Iris pigment epithelial cell (primary cell): ENCODE measurements at places on chromosomes 7 and 10.
A peak's percentile ranks its signal among the peaks of the same experiment; 100 is the strongest.

DNA sequence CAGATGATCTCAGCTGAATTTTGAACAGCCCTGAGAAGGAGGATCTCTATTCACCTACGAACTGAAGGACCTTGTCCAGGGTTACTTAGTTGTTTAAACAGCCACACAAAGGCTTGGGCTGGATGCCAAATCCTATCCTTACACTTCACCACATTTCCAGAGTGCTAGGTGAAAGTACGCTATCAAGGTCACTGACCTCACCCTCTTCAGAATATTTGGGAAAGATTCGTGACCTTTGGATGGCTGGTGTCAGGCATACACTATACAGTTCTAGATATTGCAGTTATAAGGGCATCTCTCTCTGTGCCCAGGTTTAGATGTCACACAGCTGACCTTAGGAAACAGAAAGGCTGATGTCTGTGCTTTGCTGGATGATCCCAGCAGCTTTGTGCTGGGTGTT lies 61.2 kb upstream of the ABLIM1 start:
- DNase-seq, result no peak

DNA sequence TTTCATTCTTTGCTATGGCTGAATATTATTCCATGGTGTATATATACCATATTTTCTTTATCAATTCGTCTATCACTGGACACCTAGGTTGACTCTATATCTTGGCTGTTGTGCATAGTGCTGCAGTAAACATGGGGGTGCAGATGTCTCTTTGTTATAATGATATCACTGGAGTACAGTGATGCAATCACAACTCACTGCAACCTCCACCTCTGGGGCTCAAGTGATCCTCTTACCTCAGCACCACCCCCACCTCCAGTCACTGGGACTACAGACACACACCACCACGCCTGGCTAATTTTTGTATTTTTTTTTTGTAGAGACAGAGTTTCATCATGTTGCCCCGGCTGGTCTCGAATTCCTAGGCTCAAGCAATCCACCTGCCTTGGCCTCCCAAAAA lies 15.6 kb downstream of the KLHL7 start:
- DNase-seq, result no peak

GRCh38 chr10:29239569-29240472 lies 49.0 kb upstream of the LYZL1 start:
- DNase-seq, result peak; percentile 32

DNA sequence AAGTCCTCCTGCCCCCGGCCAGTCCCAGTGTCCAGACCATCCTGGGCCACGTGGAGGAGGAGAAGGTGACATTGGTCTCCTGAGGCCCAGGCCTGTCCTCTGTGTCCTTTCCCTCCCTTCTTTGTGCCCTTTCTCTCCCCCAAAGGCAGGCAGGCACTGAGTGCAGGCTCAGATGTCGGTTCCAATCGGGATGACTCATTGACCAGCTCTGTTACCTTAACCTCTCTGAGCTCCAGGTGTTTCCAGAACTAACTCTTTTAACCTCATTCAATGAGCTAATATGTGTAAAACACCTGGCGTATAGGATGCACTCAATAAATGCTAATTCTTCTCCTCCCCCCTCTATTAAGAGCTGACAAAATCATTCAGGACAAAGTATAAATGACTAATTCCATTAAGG lies 25.7 kb downstream of the MACROH2A2 start:
- DNase-seq, result no peak

GRCh38 chr10:102714621-102715455 lies at the start of gene SFXN2:
Gene SFXN2 (plus strand): TSS chr10:102714636. CDS start chr10:102726637, 12,001 bp downstream.
- DNase-seq, result no peak

DNA sequence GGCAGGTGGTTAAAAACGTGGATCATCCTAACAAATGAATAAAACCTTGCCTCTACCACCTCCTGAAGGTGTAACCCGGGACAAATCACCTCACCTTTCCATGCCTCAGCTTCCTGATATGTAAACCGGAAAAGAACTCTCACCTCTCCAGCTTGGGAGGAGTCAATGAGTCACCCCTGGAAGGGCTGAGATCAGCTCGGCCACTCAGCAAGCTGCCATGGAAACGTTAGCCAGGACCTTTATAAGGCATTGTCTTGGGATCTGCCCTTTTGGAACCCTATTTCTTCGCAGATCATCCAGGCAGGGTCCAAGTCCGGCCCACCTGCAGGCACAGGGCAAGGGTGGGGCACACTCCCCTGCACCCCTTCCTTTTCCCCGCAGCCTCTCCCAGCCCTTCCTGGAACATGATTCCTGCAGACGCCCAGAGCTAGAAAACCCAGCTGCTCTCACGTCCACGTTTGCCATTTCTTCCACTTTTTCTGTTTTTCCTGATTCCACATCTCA lies 81.6 kb upstream of the PFKP start:
- peak; percentile 62 for DNase-seq

DNA sequence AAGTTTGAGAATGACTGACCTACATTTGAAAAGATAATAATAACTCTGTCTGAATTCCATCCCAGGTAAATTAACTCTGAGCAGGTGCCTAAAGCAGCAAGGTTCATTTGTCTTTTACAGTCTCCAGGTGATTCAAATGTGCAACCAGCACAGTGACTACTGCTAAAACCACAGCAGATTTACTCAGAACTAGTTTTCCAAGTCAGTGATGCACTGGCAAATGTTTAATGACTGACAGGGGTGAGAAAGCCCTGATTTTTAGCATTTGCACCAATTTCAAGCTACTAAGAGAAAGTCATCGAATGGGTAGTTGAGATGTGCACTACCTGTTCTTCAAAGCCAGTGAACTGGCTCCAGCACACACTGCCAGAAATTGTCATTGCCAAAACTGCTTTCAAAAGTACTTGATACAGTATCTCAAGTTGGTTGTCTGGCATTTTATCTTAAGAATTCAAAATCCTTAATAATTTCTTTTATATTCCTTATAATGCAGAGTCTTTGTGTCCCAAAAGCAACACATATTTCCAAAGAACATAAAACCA lies 60.3 kb downstream of the ATOH7 start:
- no peak for DNase-seq

GRCh38 chr10:7230036-7230435 lies 180.8 kb downstream of the SFMBT2 start:
- no peak for DNase-seq

DNA sequence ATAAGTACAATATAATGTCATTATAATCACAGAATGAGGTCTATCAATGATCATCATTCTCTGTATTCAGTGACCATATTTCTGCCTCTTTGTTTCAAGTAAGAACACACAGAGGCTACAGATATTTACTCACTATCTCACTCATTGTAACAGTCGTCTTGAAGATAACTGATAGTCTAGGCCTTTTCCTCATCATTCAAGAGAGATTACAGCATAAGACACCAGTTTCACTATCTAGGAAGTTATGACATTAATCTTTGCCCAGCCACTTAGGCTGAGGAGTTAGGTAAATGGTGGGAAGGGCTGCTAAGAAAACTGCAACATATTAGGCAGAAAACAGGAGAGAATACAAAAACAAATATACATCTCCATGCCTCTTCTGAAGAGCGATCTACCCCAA lies 125.3 kb downstream of the CHCHD3 start:
- no peak for DNase-seq

GRCh38 chr7:2876031-2876731 lies 32.1 kb upstream of the GNA12 start:
- peak; percentile 86 for DNase-seq

DNA sequence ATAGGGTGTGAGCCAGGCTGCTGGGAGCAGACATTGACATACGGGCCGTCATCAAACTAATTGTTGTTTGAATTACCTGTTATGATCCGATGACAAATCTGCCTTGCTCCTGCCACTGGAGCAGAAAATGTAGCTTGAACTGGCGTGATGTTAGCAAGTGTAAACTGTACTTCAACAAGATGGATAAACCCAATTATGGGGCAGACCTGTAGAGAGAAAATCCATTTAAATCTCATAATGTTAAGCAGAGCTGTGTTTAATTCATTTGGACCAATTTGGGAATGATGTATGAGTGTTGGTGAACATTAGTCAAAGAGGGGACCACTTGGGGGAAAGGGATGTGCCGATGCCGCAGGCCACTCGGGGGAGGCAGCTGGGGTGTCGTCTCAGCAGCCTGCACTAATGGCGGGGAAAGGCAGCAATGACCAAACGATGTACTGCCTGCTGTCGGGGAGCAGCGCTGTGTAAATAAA lies 27.4 kb downstream of the TCF7L2 start:
- no peak for DNase-seq

DNA sequence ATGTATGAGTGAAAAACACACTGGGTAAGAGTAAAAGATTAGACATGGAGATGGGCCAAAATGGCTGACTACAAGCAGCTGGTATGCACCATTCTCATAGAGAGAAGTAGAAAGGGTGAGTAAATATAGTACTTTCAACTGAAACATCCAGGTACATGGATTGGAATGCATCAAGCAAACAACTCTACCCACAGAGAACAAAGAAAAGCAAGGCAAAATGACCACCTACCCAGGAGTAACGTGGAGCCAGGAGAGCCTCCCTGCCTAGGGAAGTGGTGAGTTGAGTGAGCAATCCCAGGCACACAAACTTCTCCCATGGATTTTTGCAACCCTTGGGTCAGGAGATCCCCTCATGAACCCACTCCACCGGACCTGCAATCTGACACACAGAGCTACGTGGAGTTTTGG lies 212.8 kb downstream of the PTN start:
- DNase-seq, result peak; percentile 75

DNA sequence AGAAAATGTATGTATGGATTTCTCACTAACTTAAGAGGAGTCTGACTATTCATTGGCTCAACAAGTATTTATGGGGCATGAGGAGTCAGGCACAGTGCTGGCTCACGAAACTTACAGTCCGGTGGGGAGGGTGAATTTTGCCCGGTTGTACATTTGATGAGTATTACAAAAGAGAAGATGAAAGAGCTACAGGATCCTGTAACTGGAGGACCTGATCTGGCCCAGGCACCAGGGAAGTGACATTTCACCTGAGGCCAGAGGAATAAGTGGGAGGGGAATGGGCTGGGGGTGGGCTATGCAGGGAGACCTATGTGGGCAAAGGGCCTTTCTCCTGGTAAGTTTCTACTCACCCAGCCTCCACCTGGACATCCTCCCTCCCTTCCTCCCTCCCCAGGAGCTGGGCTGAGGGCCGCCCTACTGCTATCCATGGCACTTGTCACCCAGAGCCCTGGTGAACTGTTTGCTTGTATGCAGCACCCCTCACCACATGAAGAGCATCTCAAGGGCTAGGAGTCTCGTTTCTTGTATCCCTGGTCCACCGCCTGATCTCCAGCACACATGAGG lies 101.1 kb upstream of the ZNF438 start:
- no peak for DNase-seq

GRCh38 chr7:22005151-22005550 lies 59.5 kb upstream of the CDCA7L start:
- DNase-seq, result peak; percentile 3

DNA sequence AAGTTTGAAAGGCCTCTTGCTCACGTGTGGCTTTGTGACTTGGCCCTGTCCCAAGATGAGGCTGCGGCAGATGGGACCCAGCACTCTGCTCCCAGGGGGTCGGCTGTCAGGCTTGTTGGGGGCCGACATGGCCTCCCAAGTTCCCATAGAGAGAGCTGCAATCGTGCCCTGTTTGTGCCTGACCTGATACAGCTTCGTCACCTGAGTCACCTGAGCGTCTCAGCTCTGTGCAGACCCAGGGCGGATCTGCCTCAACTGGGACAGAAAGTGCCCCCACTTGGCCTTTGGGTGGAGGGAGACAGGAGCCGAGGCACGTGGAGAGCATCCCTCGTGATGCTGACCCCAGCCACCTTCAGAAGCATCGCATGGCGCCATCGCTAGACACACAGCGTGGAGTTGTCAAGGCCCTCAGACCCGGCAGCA lies 21.7 kb downstream of the PAPOLB start:
- no peak for DNase-seq

DNA sequence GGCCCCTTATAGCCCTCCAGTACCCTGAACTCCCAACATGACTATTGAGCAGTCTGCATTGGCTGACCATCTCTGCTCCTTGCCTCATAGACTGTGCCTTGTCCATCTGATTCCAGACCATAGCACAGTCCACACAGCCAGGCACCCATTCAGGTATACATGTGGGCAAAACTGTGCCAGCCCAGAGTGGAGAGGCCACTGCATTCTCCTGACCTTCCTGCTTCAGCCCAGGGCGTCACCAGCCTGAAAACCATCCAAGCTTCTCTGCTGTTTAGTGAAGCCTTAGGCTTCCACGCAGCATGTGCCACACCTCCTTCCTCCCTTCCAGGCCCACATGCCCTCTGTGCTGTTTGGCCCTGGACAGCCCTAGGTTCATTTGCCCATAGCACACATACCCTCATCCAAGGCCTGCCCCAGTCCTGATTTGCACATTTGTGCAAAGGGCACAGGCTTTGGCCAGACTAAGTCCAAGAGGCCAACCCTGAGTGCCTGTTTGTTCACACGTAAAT lies 10.5 kb downstream of the DDX56 start:
- no peak for DNase-seq

DNA sequence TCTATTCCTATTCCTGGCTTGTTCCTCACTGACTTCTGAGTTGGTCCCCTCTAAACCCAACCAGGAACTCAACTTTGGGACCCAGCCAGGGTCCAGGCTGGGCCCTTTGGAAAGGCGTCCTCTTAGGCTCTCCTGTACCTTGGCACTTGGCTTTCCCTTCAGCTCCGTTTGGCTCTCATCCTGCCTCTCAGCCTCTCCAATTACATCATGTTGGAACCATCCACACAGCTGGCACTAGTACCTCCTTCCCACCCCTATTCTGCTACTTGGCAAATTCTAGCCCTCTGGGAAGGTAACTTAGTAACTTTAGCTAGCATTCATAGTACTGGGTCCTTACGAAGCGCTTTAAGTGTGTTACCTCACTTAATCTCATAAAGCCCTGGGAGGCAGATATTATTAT lies 205.3 kb upstream of the HABP2 start:
- no peak for DNase-seq
